Muscle of back (tissue), 13 donors: ENCODE measurements at places on chromosomes 1 and 21.
A peak's percentile ranks its signal among the peaks of the same experiment; 100 is the strongest.

- DNase-seq = no peak
Measured at GRCh38 chr1:228446852-228447251, 30.2 kb upstream of the TRIM17 start.

- DNase-seq = no peak
Measured at GRCh38 chr1:53949023-53949990, 3.2 kb downstream of the LRRC42 start.

GRCh38 chr1:155976062-155976912 is 2.1 kb downstream of the ARHGEF2 start:
- peak; percentile 87 for DNase-seq

DNA sequence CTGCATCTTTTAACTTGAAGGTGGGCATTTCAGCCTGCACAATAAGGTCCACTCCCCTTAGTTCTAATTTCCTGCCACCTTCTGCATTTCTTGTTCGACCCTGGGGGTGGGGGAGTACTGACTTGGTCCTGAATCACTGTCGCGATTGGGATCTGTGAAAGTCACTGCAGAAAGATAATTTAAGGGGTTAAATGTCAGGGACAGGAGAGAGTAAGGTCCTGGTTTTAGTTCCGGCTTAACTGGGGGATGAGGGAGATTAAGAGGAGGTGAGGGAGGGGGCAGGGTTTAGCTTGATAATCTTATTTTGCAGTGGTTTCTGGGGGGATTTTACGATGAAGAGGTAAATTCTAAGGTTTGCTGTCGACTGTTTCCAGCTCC is 128.1 kb downstream of the MRPS6 start:
- DNase-seq = no peak

DNA sequence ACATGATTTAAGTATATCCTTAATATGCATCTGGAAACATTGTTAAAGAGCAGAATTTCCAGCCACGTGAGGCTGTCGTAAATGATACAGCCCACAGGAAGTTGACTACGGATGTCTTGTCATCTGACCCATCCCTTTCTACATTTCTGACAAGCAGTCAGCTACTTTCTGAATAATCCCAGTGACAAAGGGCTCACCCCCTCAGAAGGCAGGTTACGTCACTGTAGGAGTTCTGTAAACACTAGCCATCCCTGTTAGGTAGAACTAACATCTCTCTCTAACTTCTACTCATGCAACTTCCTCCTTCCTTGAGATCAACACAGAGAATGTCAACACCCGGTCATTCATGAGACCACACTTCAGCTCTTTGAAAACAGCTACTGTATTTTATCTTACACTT is 259.2 kb downstream of the GREM2 start:
- DNase-seq = peak; percentile 18

DNA sequence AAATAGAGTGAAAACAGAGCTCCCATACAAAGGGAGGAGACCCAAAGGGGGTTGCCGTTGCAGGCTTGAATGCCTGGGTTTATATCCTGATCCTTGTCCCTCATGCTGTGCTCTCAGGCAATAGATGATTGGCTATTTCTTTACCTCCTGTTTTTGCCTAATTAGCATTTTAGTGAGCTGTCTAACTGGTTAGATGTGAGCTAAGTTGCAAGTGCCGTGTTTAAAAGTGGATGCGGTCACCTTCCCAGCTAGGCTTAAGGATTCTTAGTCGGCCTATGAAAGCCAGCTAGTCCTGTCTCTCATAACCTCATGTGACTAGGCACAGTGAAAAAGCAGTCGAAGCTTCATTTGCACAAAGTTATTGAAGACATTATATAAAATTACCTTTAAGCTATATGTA is 356.7 kb upstream of the TMPRSS15 start:
- DNase-seq = no peak

GRCh38 chr1:156551869-156552268 is 20.5 kb downstream of the IQGAP3 start:
- DNase-seq = no peak

DNA sequence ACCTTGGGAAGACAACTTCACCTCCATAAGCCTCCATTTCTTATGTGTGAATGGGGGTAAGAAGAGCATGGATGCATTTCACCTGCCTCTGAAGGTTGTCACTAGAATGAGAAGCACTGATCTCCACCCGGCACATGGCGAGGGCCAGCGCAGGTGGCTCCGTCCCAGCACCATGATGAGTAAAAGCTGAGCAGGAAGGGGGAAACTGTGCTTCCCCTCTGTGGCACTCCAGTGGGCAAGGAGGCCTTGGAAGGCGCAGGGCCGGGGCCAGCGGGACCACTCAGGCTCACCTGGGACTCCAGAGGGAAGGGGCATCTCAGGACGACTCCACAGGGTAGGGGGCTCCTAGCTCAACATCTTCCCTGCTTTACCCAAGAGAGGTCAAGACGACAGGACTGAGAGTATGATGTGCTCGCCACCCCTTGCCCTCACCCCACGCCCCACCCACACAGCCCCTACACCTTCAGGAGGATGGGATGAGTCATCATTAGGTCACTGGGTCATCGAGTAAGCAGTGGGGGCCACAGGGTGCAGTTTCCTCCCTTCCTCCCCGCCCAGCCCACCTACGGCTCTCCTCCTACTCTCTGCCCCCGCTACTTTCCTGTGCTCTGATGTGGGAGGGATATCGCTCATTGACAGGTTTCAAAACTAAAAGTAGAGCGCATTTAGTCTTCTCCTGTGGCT is 112.1 kb downstream of the HIVEP3 start:
- no peak for DNase-seq

GRCh38 chr1:239805851-239806772 is 285.6 kb upstream of the FMN2 start:
- DNase-seq = peak; percentile 44

DNA sequence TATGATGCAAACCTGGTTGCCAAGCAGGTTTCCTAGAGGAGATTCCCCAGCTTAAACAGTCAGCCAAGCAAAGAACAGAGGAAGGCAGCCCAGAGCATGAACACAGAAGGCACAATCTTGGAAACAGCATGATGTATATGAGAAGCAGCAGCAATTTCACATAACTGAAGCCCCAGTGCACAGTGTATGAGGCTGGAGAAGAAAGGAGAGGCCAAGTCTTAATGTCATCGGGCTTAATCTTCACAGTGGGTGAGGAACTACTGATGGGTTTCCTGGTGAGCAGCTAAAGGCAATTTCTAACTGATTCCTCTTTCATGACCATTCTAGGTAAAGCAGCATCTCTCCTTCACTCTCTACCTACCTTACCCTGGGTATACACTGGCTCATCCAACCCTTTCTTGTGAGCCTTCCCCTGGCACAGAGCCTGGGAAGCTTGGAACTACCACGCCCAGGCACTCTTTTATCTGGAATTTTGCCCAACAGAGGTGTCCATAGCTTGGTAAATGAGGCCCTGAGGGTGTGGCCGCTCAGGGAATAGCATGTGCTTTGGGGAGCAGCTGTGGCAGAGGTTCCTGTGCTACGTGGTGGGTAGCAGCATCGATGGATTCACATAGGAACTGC is 22.0 kb downstream of the FYB2 start:
- no peak for DNase-seq

DNA sequence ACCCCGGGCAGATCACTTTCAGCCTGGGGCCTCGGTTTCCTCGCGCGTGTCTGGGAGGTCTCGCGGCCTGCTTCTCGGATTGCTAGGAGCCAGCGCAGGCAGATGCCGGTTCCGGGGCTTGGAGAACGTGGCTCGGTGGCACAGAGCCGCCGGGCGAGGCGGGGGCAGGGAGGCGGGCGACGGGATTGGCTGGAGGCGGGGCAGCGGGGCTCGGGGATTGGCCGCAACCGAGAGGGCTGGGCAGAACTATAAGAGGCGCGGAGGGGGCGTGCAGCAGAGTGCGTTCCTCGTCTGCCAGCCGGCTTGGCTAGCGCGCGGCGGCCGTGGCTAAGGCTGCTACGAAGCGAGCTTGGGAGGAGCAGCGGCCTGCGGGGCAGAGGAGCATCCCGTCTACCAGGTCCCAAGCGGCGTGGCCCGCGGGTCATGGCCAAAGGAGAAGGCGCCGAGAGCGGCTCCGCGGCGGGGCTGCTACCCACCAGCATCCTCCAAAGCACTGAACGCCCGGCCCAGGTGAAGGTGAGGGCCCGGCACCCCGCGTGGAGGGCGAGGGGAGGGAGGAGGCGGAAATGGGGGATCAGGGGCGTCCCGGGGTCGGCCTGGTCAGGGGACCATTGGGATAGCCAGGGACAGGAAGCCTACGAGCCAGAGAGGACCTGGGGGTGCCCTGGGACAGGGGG is at the start of gene MFSD2A:
TSS of gene MFSD2A (plus strand) at position 276 of the 677 bp plus-strand sequence. CDS start at position 424, 148 bp downstream.
- peak; percentile 83 for DNase-seq

- no peak for DNase-seq
Measured at GRCh38 chr1:158153179-158153578, 27.5 kb upstream of the CD1D start.

GRCh38 chr1:37306461-37306860 is 167.9 kb upstream of the ZC3H12A start:
- no peak for DNase-seq

- DNase-seq = no peak
Measured at GRCh38 chr1:58524353-58524945, 22.1 kb downstream of the OMA1 start.

GRCh38 chr1:178399177-178399728 is 97.5 kb downstream of the CLEC20A start:
- DNase-seq = no peak

DNA sequence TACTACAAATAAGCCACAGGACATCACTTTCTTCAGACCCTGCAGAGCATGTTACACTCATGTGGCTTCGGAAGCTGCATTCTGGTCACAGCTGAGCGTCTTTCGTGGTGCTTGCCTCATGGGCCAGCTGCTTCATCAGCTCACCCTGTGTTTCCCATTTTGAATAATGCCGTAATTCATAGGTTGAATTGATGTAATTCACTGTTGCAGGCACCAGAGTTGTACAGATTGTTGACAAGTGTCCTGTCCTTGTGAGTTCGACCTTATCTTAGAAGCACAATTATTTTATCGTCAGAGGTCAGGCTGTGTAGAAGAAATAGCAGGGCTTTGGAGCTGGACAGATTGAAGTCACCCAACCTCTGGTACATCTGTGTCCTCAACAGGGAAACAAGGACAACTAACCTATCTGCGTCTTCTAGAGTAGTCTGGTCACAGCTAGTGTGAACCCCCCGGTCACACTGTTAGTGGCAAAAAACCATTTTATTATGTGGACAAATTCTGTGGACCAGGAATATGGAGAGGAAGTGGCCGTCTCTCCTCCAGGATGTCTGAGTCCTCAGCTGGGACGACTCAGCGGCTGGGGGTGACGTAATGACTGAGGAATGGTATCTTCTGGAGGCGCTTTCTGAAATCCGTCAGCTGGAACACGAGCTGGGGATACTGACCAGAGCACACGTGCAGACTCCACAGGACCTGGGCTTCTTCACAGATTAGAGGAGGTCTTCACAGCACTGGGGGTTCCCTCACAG is 17.8 kb downstream of the PKNOX1 start:
- DNase-seq = peak; percentile 75

DNA sequence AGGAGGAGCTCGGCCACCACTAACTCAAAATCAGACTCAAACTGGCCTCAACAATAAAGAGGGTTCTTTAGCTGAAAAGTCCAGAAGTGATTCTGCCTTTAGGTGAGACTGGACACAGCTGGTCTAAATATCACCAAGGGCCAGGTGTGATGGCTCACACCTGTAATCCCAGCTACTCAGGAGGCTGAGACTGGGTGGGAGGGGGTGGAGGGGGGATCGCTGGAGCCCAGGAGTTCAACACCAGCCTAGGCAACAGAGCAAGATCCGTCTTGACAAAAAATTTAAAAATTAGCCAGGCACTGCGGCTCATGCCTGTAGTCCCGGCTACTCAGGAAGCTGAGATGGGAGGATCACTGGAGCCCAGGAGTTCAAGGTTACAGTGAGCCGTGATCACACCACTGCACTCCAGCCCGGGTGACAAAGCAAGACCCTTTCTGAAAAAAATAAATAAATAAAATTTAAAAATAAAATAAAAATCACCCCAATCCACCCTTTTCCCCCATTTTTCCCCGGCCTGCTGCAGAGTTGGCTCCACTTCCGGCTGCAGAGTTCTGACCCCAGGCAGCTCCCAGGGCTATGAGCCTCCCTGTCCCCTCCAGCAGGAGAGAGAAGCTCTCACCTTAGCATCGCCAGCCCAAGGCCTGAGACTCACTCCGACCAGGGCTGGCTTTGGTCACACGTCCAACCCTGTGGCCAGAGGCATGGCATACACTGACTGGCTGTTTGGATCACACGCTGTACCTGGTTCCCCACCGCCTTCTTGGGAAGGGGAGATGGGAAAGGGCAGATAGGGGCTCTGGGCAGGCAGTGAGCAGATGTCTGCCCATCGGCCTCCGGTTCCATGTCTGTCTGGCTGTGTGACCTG is 87.3 kb upstream of the IFFO2 start:
- DNase-seq = no peak

- peak; percentile 33 for DNase-seq
Measured at GRCh38 chr1:113783254-113784103, 24.2 kb upstream of the PHTF1 start.

- no peak for DNase-seq
Measured at GRCh38 chr1:162384601-162385279, 3.2 kb downstream of the C1orf226 start.

- no peak for DNase-seq
Measured at GRCh38 chr1:231803353-231803752, 176.8 kb downstream of the DISC1 start.

DNA sequence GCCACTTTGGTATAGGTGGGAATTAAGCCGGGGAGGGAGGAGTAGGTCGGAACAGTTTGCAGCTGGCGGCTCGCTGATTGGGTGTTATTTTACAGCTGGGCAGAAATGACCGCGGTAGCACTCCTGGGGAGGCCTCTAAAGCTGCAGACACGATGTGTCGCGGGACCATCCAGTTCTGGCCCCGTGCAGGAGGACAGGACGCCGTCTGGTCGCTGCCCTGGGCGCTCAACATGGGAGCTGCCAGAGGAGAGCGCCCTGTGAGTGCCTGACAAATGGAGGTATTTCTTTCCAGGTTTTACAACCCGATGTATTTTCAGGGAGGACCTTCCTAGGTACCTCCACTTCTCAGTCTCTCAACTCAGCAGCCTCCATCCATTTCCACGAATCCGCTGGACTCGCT is 46.2 kb downstream of the CDC7 start:
- no peak for DNase-seq

GRCh38 chr1:245707941-245708340 is 553.2 kb downstream of the KIF26B start:
- DNase-seq = no peak

DNA sequence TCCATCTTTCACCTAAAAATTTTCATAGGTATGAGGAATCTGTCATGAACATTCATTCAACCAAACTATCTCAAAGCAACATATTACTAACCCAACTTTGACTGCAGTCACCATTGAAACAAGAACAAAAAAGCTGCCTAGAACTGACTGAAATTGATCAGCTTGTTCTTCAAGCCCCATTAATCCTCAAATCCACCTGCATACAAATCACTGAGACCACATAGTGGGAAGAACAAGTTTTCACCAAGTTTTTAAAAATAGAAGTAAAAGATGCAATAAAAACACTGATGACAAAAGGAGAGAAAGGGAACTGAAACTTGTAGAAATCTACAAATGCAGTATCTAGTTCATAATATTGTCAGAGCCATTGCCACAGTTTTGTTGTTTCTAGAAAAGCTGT is 6.1 kb downstream of the SORT1 start:
- no peak for DNase-seq
